Activated T-cell treated with anti-CD3 and anti-CD28 coated beads for 48 hours (primary cell): ENCODE measurements at places on chromosomes 3 and 15.

DNA sequence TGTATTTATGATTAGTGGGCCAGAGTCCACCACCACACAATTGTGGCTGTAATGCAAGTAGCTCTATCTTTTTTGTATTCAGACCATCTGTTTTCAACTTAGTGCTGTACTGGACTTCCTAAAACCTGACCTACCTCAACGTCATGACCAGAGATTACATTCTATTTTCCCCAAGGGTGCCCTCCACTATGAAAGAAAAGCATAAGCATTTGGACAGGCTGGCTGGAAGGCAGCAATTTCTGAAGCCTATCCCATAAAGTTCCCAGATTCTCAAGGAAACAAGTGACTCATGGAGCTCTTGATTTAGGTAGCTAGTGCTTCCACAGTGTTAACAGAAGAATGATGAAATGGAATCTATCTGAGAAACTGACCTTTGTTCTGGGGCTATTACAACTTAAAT lies 75.8 kb downstream of the COL8A1 start:
- DNase-seq: no peak

- no peak for DNase-seq
Observed at GRCh38 chr15:62550106-62550505, 385.0 kb upstream of the C2CD4B start.

- DNase-seq: no peak
Observed at GRCh38 chr3:15199493-15200105, 6.4 kb upstream of the CAPN7 start.

DNA sequence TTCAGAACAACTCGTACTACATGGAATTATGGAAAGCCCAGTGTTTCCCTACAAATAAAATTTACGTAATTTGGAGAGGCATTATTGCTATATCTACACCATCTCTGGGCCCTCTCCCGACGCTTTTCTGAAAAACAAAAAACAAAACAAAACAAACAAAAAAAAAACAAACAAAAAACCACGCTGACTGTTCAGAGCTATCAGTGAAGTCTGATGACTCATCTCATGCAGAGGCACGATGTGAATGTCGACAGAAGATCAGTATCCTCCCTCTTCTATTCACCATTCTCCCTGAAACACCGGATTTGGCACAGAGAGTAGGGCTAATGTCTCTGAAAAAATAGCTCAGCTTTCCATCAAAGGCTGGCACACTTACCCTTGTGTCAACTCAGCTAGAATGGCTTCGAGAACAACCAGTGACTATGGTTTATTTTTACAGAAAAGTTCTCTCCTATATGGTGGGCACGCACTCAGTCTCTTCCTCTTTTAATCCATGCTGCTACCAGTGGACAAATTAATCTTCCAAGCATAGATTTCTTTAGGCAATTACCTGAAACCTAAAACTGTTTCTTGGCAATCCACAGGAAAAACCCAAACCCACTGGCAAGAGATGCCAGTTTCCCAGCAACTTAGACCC lies 1.5 kb downstream of the CRBN start:
- no peak for DNase-seq

DNA sequence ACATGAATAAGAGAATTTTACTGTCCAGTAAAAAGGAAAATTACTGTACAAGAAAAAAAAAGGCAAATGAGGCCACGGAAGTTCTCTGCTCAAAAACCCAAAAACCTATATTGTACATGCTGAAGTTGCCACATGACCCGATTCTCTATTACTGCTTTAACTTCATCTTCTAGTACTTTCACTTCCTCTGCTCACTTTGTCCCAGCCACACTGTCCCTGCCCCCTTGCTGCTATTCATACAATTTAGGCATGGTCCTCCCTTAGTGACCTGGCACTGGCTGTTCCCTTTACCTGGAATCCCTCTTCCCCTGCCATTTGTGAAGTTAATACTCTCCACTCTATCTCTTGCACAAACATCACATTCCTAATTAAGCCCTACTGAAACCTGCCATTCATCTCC lies 457.4 kb downstream of the MAGI1 start:
- no peak for DNase-seq

GRCh38 chr15:101599091-101599490 lies 53.1 kb downstream of the TM2D3 start:
- no peak for DNase-seq

DNA sequence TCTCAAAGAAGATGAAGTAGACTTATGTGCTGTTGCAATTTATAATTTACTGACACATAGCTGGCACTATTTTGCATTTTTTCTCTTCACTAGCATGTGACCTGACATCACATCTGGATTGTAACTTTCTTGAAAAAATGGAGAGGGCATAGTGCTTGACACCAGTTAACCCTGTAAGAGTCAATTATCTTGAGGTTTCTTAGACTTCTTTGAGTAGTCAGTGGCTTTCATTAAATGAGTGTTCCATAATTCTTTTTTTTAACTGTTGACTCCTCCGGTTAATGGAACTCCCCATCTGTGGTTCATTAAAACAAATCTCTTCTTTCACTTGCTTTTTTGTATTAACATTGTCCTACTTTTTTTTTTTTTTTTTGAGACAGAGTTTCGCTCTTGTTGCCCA lies 16.9 kb upstream of the PRKCI start:
- DNase-seq: no peak

DNA sequence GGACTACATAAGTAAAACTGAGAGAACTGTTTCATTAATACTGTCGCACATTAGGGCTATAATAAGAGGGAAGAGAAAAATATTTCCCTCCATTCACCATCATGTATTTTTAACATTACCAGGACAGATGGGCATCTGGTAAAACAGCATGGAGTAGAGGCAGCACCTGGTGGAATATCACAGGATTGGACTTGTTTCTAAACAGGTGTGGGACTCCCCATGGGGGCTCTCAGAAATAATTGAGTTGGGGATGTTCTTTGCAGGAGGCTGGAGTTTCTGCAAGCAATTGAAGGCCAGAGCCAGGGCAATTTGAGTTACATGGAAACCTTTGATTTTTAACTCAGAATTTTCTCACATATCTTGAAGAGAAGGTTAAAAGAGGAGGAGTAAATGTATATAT lies 8.4 kb upstream of the MINDY2 start:
- no peak for DNase-seq

DNA sequence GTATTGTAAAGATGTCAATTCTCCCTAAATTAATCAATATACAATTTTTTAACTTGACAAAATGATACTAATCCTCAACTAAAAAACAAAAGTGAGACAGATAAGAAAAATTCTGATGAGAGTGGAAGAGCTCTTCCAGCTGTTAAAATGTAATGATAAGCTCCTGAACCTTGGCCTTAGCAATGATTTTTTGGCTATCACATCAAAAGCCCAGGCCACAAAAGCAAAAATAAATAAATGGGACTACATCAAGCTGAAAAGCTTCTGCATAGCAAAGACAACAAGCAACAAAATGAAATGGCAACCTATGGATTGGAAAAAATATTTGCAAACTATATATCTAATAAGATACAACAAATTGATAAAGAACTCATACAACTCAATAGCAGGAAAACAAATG lies 24.0 kb upstream of the SRPRB start:
- no peak for DNase-seq

DNA sequence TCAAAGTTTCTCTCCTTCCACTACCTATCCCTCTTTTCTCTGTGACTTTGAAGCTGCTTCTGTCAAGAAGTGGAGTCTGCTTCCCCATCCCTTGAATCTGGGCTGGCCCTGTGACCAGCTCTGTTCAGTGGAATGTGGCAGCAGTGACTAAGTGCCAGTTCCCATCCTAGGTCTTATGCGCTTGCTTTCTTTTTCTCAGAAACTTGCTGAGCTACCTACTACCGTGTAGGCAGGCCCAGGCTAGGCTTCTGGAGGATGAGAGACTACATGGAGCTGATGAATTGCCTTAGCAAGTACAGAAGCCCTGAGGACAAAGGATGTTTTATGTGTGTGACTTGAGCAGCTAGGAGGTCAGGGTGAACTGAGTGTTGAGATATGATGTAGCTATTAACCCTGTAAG lies 123.2 kb downstream of the PDCD6IP start:
- DNase-seq: no peak

DNA sequence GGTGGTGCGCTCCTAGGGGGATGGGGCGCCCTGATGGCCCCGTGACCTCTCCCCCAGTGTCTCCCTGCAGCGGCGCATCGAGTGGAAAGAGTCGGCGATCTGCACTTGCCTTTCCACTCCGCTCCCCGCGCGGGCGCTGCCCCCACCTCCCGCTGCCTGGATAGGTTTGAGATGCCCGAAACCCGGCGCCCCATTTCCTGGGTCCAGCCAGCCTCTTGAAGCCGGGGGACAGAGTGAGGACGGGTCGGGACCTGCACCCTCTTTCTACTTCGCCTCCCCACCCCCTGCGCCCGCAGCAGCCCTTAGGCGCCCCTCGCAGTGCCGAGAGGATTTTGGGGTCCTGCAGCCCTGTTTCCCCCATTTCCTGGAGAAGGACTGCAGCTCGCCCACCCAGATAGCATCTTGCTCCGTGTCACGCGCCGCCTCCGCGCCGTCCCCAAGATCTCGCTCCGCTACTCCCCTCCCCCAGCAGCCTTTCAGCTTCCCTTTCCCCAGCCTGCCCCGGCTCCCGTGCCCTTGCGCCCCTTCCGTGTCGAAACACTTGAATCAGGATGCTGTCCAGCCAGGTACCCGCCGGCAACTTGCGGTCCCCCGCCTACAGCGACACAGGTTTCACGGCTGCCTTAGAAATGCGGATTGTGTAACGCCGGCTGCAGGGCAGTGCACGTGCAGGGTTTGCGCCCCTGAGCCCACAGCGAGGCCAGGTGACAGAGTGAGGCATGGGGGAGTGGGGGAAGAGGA lies 519 bp downstream of the ABHD6 start:
- DNase-seq: peak; percentile 15

DNA sequence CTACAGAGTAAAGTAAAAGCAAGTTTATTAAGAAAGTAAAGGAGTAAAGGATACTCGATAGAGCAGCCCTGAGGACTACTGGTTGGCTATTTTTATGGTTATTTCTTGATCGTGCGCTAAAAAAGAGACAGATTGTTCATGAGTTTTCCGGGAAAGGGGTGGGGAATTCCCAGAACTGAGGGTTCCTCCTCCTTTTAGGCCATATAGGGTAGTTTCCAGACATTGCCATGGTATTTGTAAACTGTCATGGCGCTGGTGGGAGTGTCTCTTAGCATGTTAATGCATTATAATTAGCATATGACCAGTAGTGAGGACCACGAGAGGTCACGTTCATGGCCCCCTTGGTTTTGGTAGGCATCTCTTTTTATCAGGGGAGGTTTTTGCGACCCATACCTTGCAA lies 213.1 kb downstream of the OSBPL10 start:
- no peak for DNase-seq

DNA sequence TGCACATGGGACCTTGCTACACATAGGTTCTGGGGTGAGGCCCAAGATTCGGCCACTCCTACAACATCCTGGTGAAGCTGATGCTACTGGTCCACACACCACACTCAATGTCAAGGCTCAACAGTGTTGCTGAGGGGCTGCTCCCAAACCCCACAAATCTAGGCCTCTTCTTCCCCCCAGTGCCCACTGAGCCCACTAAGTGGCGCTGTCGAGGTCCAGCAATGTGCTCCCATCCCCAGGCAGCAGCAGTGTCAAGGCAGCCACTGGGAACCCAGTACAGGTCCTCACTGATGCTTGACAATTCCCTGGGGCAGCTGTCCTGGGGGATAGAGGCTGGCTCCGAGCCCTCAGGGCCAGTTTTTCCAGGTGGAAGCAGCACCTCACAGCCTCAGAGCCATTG lies 21.5 kb downstream of the SCN5A start:
- peak; percentile 19 for DNase-seq

GRCh38 chr3:30455840-30456239 lies 150.6 kb upstream of the TGFBR2 start:
- no peak for DNase-seq

DNA sequence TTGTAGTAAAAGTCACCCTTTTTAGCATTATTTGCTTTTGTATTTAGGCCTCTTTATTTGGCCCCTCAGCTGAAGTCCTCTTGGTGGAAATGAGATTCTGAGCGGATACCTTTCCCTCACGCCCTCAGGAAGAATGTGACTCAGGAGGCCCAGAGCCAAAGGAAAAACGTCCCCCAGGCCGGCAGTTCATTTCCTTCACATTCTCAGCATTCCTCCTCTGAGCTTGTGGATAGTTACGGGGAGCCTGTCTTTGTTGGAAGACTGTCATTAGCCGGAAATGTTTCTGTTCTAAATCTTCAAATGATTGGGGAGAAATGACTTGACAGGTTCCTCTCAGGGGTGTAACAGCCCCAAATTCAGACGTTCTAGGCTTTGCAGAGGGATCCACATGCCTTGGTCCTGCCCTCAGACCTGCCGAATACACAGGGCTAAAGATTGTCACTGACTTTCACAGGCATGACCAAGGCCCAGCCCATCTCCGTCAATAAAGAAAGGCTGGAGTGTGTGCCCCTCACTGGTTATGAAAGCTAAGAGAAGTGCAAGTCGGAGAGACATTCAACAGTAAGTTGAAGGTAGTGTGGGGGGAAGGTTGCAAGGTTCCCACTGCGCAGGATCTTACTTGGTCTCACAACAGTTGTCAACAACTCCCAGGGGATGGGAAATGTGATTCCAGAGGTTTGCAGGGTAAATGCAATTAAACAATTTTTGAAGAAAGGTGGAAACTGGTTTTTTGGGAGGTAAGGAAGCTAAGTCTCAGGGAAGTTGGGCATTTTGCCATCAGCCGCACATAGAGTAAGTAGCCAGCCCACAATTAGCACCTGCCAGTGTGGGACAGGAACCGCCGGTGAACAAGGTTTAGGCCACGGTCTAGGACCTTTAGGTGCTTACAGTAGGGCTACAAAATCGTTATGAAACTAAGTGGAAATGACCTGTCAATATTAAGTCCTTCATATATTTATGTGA lies 39.7 kb upstream of the MYZAP start:
- DNase-seq: no peak
